ENCODE measurements at places on chromosomes 6 and 20.

DNA sequence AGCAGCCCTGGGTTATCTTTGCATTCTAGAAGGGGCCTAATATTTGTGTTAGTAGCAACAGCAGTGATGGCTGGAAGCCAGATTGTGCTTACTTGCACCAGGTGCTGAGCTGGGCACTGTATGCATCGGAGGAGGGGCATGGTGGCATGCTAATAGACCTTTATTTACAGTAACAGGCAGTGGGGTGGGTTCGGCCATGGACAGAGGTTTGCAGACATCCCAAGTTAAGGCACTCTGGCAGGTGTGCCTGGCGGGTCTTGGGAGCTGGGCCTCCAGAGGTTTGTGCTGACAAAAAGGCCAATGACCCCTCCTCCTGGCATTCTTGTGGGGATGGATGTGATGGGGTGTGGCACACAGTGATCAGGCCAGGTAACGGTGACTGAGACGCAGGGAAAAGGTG is 39.0 kb upstream of the CD93 start:
- no peak for DNase-seq

- no peak for DNase-seq
These were observed 49.3 kb downstream of the PCSK2 start for GRCh38 chr20:17276101-17276500.

DNA sequence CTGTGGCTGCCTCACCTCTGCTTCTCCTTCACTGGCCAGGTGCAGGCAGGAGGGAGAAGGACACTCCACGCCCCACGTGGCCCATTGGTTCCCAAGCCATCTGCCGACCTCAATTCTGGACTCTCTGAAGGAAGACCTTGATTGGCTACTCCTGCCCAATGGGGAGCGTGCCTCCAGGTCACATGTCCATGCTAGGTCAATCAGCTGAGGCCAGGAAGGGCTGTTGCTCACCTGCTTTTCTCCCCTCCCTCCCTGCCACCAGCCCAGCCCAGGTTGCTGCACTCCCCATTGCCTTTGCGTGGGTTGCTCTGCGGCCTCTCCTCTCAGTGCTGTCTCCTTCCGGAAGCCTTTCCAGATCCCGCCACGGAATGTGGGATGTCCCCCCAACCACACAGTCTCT is 21.9 kb upstream of the CDH4 start:
- DNase-seq = no peak

DNA sequence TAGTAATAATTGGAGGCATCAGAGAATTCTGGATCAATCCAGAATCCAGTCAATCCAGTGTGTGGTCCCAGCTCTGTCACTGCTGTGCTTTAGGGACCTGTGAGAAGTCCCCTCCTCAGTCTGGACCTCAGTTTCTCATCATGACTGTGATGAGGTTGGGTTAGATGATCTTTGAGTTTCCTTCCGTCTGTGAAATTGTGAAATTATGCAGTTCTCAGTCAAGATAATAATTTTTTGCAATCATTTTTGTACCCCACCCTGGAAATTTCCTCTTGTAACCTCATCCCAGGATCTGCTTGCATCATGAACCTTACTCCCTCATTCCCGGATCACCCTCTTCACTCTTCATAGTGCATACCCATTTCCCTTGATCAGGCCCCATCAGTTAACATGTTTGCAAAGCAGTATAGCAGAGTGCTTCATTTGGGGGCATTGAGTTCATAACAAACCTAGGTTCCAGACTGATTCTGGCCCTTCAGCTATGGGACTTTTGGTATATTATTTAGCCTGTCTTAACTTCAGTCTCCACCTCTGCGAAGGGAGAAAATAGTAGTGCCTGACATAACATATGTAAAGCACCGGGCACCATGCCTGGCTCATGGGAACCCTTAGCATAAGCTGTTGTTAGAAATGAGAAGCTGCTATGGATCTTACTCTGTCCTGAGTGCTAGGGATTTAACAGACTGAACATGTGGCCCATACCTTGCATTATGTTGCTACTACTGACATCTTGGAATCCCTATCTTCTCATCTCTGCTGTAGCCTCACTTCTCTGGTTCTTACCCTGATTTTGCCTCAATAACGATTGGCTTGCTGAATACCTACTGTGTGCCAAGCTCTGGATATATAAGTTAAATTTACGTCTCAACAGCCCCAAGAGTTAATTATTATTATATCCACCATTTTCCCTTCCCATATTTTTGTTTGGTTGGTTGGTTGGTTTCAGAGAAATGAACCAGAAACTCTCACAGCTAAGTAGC is 1.3 kb downstream of the ZNF76 start:
- DNase-seq = no peak

- DNase-seq = no peak
These were observed 557.6 kb downstream of the QKI start for GRCh38 chr6:163971841-163972838.

GRCh38 chr6:111617149-111617548 is 11.5 kb upstream of the TRAF3IP2 start:
- no peak for DNase-seq

Measured in T-helper 1 cell (primary cell).